ENCODE measurements at places on chromosomes 2 and 18. TPM values are rescaled to one million over a fixed set of nuclear protein-coding genes. Genes with fewer than 3 reads are reported as not detected.

The RAB6D gene
- not detected for total RNA-seq

The MC2R gene
- total RNA-seq: not detected

The KIF1A gene
- 0.83 TPM for total RNA-seq

The DYNC2LI1 gene
- total RNA-seq: 19.5 TPM

The PTPRN gene
- 1.7 TPM for total RNA-seq

The C2orf81 gene
- total RNA-seq: 2.7 TPM

The UGT1A7 gene
- 5.1 TPM for total RNA-seq

The CTLA4 gene
- not detected for total RNA-seq

The PRSS56 gene
- total RNA-seq: 0.11 TPM

The HRH4 gene
- not detected for total RNA-seq

The REG1B gene
- not detected for total RNA-seq

The FN1 gene
- total RNA-seq: 186 TPM

The ATOH8 gene
- 10.5 TPM for total RNA-seq

The IFIH1 gene
- total RNA-seq: 1.3 TPM

The CYS1 gene
- 1.3 TPM for total RNA-seq

The TPO gene
- 0.08 TPM for total RNA-seq

The DPP4 gene
- total RNA-seq: 0.69 TPM

The C2orf66 gene
- total RNA-seq: 0.12 TPM

The CCT4 gene
- total RNA-seq: 304 TPM

The RALB gene
- 65.5 TPM for total RNA-seq

The SERPINB12 gene
- total RNA-seq: not detected

The CCDC68 gene
- total RNA-seq: 2.7 TPM

The FSHR gene
- not detected for total RNA-seq

The VWC2L gene
- total RNA-seq: not detected

The SPP2 gene
- total RNA-seq: not detected

The IL1F10 gene
- total RNA-seq: not detected

The GALM gene
- 17.2 TPM for total RNA-seq

The DDX18 gene
- total RNA-seq: 72.8 TPM

The PGAP1 gene
- total RNA-seq: 3.2 TPM

The CNNM3 gene
- total RNA-seq: 12.7 TPM

The CD226 gene
- total RNA-seq: 0.08 TPM

The PROKR1 gene
- 0.03 TPM for total RNA-seq

The DUSP19 gene
- 0.78 TPM for total RNA-seq

The FBXO15 gene
- 0.29 TPM for total RNA-seq

The IGFBP5 gene
- total RNA-seq: 0.27 TPM

The SRBD1 gene
- total RNA-seq: 8.5 TPM

The LHCGR gene
- total RNA-seq: not detected

The NETO1 gene
- total RNA-seq: not detected

The ADGRF3 gene
- 0.23 TPM for total RNA-seq

The STK16 gene
- total RNA-seq: 32.1 TPM

The RIT2 gene
- not detected for total RNA-seq

The HS6ST1 gene
- 13.0 TPM for total RNA-seq

The ZDBF2 gene
- total RNA-seq: 0.64 TPM

The NDC80 gene
- 9.1 TPM for total RNA-seq

The AOX1 gene
- total RNA-seq: 4.3 TPM

The UGT1A8 gene
- 0.07 TPM for total RNA-seq

The BOLL gene
- total RNA-seq: not detected

The NCK2 gene
- total RNA-seq: 20.1 TPM

The CASP8 gene
- 35.6 TPM for total RNA-seq
